ENCODE measurements at places on chromosomes 7 and 10.

GRCh38 chr10:17768496-17768895, 16.5 kb downstream of the TMEM236 start:
- no peak for DNase-seq

GRCh38 chr10:127737563-127738511, 852 bp downstream of the FOXI2 start:
- DNase-seq = no peak

DNA sequence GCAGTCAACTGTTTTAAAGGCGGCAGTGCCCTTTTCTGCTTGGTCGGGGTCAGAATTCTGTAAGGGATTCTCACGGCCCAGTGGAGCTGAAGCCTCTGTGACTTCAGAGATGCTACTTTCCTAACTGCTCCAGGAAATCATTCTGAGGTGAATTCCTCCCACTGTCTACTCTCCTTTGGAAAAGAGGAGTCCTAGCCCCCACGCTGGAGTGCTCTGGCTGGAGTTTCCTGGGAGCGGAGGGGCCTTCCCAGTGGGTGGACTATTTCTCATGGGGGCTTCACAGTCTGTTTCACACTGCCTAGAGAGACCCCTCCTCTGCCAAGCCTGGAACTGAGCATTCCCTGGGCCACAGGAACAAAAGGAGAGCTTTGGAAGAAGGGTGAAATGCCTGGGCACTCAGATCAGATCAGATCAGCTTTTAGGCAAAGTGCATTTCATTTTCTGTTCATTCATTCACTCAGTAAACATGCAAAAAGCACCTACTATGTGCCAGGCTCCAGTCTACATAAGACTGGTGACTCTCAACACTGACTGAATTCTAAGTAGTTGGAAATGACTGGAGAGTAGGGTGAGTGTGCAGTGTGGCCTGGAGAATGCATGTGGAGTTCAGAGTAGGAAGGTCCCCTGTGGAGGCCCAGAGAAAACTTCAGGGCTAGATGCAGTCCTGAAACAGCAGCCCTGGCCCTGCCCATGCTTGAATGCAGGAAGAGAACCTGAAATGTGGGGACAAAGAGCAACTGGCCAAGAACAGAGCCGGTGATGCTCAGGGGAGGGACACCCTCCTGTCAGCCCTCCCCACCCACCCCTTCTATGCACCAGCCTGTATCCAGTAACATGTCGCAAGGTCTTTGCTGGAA, 12.2 kb downstream of the ZNF488 start:
- no peak for DNase-seq

GRCh38 chr7:27199849-27200760, at the start of gene HOXA13:
HOXA13 (minus strand) TSS chr7:27200091; CDS start chr7:27200077, 14 bp downstream.
- DNase-seq = no peak

GRCh38 chr10:89516149-89516832, 19.1 kb downstream of the SLC16A12 start:
- DNase-seq = no peak

DNA sequence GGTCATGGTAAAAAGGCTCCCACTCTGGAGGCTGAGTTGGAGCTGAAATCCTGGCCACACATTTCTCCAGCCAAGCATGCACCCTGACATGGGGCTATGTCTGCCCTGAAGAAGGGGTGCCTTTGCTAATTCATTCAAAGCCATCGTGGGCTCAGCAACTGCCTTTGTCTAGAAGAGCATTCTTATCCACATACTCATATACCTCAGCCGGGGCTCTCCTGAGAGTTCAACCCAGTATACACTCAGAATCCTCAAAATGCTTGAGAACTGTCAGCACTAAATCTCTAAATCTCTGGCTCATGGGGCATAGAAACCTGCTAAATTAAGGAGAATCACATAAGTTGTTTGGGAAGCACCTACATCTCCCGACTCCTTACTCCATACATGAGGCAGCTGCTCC, 89.3 kb downstream of the MRPL32 start:
- no peak for DNase-seq

- DNase-seq = no peak
These were observed 28.9 kb downstream of the BAG3 start for GRCh38 chr10:119680050-119680449.

- DNase-seq = no peak
These were observed 38.4 kb downstream of the PTPRE start for GRCh38 chr10:127945341-127945758.

DNA sequence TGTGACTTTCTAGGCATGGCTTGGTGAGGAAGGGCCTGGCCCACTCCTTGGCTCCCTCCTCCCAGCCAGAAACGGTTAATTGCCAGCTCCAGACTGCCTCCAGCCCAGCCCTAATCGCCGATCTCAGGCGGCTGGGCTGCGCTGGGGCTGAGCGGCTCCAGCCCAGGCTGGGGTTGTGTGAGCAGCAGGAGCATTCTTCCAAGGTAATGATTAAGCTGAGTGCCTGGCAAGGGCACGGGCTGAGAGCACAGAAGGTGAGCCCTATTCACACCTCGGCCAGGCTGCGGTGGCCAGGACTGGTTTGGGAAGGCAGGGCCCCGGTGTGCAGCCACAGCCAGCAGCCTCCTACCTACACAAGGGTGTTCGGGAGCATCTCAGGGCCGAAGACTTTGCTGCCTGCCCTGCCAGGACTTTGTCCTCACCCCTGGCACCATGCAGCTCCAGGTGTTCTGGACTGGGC, at the start of gene TMEM72:
TSS of gene TMEM72 (plus strand) at position 257 of the 460 bp plus-strand sequence. CDS start at position 433, 176 bp downstream.
- DNase-seq = no peak

GRCh38 chr10:118035354-118036005, 11.3 kb downstream of the RAB11FIP2 start:
- DNase-seq = no peak

DNA sequence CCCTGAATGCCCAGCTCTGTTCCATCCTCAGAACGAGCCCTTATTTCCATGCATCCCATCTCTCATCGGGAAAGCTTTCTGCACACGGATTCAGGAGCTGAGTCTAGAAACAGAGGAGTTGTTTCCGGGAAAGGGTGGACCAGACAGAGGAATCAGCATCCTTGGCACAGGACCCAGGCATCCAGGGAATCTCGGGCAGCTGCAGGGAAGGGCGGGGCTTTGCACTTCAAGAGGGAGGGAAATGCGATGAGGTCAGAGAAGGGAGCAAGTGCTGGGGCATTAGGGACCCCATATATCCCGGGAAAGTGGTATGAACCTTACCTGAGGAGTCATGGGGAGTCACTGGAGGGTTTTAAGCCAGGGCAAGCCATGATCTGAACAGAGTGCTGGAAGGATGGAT, 68.5 kb downstream of the NPTX2 start:
- DNase-seq = no peak

DNA sequence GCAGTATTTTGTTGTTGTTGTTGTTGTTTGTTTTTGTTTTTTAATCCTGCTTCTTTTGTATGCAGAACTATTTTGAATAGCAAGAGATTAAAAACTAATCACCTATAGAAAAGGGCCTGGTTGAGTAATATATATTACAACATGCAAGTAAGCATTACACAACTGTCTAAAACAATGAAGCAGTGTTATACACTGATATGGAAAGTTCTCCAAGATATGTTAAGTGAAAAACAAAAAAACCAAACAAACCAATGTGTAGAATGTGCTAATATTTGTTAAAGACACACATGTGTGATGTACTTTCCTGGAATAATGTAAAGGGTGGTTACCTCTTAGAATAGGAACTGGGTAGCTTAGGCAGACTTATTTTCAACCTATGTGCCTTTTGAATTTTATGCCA, 117.4 kb downstream of the ZNF365 start:
- no peak for DNase-seq

DNA sequence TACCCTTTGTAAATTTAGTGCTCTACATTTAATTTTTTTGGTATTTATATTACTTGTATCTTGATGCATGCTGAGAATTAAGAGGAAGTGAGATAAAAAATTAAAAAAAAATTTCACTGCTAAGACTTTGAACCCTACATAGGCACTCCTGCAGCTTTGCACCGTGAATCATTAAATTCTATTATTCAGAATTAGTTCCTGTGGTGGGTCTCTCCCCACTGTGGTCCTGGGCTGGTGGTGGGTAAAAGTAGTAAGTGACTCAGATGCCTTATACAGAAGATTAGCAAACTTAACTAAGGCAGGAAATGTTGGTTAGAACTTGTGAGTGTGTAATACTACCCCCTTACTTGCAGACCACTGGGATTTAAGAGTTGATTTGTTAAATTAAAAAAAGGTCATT, 72.6 kb downstream of the AP3M1 start:
- DNase-seq = no peak

DNA sequence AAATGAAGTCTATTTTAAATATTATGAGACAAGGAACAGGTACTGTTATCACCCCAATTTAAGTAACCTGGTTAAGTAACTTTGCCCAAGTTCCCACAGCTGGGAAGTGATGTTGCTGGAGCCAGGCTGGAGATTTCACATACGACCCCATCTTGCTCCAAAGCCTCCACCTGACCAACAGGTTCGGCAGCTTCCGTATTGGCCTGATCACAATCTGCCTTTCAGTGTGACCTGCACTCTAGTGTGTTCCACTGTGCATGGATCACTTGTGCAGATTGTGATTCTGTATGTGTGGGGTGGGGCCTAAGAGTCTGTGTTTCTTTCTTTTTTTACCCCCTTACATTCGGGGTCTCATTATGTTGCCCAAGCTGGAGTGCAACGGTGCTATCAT, 66.1 kb downstream of the PRTFDC1 start:
- DNase-seq = no peak

DNA sequence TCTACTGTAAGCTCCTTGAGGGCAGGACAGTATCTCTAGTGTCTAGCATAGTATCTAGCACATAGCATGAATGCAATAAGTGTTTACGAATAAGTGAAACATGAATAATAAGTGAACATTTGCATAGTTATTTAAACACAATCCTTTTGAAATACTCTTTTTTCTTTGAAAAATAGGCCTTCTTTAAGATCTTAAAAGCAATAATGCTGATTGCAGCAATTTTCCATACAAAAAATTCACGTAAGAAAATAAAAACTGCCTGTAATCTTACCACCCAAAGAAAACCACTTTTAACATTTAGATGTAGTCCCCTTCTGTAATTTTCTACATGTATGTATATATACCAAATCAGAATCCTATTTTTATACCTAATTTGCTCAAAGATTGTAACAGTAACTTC, 162.5 kb upstream of the HPS1 start:
- no peak for DNase-seq

DNA sequence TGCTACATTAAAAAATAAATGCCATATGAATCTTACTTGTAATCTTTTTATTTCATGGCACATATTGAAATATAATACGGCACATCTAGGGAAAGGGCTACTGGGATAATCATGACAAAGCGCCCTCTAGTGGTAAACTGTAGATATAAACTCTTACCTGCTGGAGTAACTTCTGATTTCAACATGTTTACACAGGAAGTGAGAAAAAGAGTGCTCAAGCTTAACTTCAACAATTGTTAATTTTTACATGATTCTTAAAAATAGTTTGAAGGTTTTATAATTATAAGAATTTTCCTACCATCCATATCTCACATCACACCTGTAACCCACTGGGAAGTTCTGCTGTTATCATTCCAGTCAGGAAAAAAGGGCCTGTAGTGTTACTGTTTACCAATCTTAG, 2.0 kb upstream of the HEPACAM2 start:
- DNase-seq = no peak

DNA sequence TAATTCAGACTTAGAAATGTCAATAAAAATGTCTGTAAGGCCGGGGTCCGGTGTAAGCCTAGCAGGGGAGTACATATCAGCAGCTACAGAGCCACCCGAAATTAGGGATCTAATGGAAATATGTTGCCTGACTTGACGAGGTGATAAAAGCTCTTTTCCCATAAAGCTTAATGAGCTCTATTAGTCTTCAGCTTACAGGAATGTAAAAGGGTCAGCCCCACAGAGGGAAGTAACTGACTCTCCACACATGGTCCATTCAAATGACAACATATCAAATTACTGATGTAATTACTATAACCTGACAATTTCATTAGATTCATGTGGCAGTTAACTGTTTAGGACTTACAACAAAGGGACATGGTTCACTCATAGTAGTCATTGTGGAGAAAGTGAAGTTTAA, 62.3 kb downstream of the ATE1 start:
- DNase-seq = no peak

- DNase-seq = no peak
These were observed 506.9 kb downstream of the RPS24 start for GRCh38 chr10:78540355-78541076.

- DNase-seq = no peak
These were observed 2.4 kb downstream of the GBF1 start for GRCh38 chr10:102247734-102248133.

- no peak for DNase-seq
These were observed 26.8 kb downstream of the GOT1 start for GRCh38 chr10:99403674-99404073.

DNA sequence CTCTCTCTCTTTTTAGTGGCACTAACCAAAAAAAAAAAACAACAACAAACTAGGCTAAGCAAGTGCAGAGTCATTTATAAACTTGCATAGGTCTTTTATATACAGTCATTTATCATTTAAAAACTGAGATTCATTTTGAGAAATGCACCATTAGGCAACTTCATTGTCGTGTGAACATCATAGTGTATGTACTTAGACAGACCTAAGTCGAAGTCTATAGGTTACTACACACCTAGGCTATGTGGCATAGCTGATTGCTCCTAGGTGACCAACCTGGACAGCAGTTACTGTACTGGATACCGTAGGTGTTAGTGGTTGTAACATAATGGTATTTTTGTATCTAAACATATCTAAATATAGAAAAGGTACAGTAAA, 109.1 kb upstream of the SAMD8 start:
- no peak for DNase-seq

GRCh38 chr7:42315631-42316030, 78.6 kb upstream of the GLI3 start:
- DNase-seq = no peak

DNA sequence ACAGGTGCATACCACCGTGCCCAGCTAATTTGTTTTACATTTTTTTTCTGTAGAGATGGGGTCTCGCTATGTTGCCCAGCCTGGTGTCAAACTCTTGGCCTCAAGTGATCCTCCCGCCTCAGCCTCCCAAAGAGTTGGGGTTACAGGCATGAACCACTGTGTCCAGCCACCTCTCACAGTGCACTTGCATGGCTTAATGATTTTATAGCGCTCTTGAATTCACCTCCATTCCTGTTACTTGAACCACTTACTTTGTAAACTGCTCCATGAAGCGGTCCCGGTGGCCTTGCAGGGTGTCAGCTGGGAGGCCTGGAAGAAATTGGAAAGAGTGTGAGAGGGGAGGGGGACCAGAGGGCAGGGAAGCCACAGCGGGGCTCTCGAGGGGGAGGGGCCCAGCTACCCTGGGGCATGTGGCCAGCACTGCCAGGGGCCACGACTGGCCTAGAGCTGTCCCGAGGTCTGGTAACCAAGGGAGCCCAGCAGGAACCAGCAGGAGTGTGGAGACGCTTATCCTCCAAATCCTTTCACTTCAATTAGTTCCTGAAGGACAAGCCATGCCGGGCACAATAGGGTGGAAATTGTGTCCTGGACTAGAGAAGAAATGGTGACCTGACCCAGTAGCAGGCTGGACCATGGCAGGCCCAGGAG, 76.0 kb downstream of the SPDYE5 start:
- DNase-seq = no peak

DNA sequence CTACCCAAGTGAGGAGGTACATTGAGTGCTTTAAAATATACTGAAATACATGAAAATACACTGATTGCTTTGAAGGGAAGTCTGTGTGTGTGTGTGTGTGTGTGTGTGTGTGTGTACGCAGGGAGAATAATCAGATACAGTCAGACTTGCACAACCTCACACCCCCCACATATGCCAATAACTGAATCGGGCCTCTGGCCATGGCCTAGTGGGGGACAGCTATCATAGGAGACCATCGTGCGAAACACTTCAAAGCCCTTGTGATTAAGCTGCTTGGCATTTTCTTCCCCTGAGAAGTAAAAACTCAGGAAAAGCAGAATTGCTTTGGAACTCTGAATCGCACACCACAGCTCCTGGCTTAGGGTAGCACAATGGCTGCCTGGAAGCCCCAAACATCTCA, 135.1 kb downstream of the C10orf105 start:
- no peak for DNase-seq

All from activated naive CD8-positive, alpha-beta T cell treated with anti-CD3 and anti-CD28 coated beads, Interleukin-2, amount 50 U/mL, for 16 hours (primary cell).